ENCODE measurements at places on chromosomes 12 and 14.

GRCh38 chr12:79098530-79098929 lies 234.0 kb downstream of the SYT1 start:
- no peak for DNase-seq

- no peak for DNase-seq
Measured at GRCh38 chr12:13147688-13148484, 44.4 kb upstream of the GSG1 start.

DNA sequence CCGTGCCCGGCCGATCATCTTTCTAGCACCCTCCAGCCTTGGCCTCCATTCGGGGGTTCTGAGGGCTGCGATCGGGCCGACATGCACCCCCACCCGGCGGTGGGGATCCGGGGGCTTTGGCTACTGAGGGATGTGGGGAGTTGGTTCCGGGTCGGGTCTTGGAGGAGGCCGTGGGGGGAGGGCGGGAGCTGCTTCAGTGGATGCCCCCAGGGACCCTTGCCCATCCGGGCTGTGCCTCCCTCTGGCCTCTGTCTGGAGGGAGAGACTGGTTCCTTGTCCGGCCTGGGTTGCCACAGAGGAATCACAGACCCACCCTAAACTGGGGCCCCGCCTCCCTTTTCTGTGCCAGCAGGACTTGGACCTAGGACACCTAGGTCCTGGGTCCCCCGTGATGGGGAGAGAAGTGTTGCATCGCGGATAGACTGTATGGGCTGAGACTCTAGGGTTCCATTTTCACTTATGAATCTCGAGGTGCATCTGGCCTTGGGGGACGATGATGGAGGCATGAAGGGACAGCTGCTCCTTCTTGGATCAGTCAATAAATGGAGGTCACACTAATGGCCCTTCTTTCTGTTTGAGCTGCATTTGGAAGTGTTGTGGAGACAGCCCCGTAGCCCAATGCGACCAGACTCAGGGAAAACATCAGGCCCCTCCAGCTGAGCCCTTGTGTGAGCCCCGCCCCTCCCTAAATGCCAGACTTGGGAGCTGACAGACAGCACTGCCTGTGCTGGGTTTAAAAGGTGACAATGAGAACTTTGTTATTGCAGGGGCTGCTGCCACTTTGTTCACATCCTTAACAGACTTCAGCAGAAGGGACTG lies 577 bp downstream of the DTX3 start:
- DNase-seq = no peak

GRCh38 chr14:24959791-24960331 lies 90.1 kb downstream of the STXBP6 start:
- no peak for DNase-seq

GRCh38 chr14:51386983-51387735 lies 147.1 kb downstream of the TMX1 start:
- DNase-seq = no peak

GRCh38 chr12:51246254-51246853 lies 7.7 kb downstream of the DAZAP2 start:
- no peak for DNase-seq

DNA sequence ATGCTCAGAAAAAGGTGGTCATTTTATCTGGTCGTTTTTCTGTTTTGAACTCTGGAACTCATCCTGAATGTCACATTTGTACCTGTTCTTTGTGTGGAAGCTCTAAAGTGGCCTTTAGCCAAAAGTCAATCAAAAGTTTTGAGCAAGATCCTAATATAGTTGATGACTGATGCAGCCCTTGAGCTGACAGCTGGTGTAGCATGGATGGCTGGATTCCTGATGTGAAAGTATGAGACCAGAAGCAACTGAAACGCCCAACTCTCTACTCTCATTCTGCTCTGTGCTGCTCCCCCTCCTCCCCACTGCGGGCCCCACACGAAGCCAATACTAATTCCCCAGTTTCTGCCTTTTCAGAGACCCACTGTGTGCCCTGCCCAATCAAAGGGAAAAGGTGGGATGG lies 10.3 kb upstream of the MYH7 start:
- no peak for DNase-seq

GRCh38 chr12:92259696-92260251 lies 114.1 kb upstream of the BTG1 start:
- DNase-seq = no peak

DNA sequence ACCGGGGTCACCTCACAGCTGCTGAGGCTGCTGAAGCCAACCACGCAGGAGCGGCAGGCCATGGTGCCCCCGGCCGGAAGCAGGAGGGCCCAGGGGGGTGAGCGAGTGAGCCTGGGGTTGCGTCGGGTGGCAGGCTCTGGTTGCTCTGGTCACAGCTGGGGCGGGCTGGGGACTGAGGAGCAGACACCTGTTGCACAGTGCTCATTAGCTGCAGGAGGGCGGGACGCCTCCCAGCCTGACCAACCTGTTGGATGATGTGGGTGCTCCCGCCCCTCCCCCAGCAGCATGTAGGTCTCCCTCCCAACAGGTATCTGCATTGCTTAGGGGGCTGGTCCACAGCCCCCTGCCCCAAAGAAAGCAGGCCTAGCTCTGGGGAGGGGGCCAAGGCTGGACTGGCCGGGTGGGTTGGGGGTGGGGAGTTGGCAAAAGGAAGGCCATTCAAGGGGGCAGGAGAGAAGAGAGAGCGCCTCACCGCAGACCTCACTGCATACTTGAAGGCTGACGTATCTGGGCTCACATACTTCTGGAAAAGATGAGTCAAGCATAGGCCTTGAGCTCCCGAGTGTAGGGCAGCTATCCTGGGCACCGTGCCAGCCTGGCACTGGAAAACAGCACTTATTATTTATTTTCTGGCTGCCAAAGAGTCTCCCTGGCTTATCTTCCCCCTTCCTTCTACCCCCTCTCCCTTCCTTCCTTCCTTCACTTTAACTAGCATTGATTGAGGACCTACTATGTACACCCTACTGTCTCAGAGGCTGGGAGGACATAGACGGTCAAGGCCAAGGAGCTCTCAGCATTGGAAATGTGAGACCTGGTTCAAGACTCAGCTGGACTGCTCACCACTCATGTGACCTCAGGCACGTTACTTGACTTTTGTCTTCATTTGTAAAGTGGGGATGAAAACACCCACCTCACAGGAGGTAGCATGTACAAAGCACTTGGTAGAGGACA lies at the start of gene KRT80:
TSS of gene KRT80 (minus strand) at position 174 of the 951 bp plus-strand sequence. CDS start at position 62, 112 bp downstream.
- no peak for DNase-seq

- DNase-seq = no peak
Measured at GRCh38 chr14:95069547-95069946, 87.8 kb downstream of the DICER1 start.

- no peak for DNase-seq
Measured at GRCh38 chr12:29073631-29074239, 75.3 kb upstream of the FAR2 start.

DNA sequence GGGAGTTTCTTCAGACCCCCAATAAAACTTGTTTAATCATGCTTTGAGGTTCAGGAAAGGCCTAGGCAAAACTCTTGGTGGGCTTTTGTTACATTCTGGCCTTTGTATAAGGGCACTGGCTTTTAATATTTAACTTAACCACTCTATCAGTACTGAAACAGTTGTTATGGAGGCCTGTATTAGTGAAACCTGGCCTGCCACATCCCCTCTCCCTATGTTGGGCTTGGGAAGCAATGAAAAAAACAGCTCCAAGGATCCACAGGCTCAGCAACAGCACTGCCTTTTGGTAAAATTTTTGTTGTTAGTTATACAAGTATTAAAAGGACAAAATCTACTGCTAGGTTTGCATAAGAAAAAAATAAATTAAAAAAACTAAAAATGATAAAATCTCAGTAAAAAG lies 10.7 kb downstream of the SOAT2 start:
- no peak for DNase-seq

GRCh38 chr14:74552623-74553022 lies 59.1 kb downstream of the ISCA2 start:
- DNase-seq = no peak

DNA sequence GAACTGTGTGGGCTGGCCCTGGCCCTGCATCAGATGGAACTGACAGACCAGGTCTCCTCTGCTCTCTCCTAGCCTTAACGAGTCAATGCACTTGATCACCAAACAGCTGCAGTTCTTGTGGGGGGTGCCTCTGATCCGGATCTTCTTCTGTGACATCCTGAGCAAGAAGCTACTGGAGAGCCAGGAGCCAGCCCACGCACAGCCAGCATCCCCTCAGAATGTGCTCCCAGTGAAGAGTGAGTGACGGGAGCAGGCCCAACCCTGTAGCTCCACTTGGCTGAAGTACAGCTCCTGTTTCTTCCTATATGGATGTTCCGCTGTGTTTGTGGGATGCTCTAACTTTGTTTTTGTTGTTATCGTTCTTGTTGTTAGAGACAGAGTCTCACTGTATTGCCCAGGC lies 23.9 kb downstream of the UBE3B start:
- no peak for DNase-seq

- DNase-seq = no peak
Measured at GRCh38 chr12:111645433-111645832, 40.3 kb downstream of the BRAP start.

GRCh38 chr12:43338848-43339526 lies 213.0 kb downstream of the ADAMTS20 start:
- no peak for DNase-seq

DNA sequence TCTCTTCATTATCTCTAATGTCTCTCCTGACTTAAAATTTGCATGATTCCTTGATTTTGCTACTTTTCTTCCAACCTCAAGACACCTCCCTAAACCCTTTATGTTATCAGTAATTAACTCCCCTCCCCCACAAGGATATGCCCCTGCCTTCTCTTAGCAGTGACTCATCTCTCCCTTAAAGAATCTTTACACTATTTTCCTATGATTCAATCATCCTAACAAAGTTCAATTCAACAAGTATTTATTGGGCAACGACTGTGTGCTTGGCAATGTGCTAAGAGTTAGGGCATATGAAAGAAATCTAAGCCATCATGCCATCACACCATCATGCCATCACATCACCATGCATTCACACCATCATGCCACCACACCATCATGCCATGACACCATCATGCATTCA lies 80.1 kb downstream of the ANO2 start:
- DNase-seq = no peak

GRCh38 chr12:130645751-130646150 lies 70.3 kb downstream of the RIMBP2 start:
- no peak for DNase-seq

GRCh38 chr12:108237272-108237671 lies 101.8 kb downstream of the CMKLR1 start:
- no peak for DNase-seq

- no peak for DNase-seq
Measured at GRCh38 chr14:59268011-59268410, 79.5 kb downstream of the DAAM1 start.

GRCh38 chr12:6062757-6063735 lies 61.4 kb downstream of the VWF start:
- DNase-seq = peak; percentile 46

GRCh38 chr12:24252602-24253001 lies 303.1 kb upstream of the SOX5 start:
- no peak for DNase-seq

DNA sequence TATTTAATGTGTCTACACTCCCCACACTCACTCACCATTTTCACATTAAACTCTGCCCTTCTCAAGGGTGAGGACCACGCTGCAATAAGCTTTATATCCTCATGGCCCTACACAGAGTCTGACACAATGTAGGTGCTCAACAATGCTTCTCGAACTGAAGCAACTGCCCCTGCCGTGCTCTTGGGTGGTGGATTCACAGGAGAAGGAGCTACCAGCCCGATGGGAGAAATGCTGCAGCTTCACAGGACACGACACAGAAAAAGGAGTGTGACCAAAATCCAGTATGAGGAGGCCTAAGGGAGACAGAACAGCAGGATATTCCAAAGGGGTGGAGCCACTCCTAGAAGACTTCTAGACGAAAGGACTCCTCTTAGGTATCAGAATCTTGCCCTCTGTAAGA lies 6.5 kb upstream of the KRT3 start:
- DNase-seq = no peak

DNA sequence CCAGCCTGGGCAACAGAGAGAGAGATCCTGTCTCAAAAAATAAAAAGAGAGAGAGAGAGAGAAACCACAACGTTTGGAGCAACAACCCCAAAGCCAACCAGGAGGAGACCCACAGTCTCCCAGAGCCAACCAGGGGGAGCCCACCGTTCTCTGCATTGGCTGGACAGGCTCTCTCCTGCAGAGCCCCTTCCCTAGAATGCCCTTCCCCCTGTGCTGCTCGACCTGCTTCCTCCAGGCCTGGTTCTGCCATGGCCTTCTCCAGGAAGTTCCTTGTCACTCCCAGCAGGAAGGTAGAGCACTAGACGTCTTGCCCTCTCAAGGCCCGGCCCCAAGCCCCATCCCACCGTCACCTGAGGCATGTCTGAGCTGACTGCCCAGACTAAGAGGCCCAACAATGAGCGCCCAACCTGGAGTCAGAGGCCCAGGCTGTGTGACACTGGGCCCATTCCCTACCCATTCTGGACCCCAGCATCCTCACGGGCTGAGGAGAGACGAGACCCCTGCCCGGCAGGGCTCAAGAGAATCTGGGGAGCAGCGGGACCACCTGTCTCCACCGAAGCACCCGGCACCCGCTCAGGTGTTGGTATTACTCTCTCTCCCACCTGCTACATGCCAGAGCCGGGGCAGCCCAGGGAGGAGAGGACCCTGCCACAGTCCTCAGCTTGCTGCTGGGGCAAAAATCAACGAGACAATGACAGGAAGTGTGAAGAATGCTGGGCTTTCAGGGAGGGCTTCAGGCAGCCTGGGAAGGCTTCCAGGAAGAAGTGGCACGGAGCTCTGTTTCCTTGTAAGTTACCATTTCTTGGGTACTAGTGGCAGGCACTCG lies 61.2 kb downstream of the DIO3 start:
- no peak for DNase-seq

DNA sequence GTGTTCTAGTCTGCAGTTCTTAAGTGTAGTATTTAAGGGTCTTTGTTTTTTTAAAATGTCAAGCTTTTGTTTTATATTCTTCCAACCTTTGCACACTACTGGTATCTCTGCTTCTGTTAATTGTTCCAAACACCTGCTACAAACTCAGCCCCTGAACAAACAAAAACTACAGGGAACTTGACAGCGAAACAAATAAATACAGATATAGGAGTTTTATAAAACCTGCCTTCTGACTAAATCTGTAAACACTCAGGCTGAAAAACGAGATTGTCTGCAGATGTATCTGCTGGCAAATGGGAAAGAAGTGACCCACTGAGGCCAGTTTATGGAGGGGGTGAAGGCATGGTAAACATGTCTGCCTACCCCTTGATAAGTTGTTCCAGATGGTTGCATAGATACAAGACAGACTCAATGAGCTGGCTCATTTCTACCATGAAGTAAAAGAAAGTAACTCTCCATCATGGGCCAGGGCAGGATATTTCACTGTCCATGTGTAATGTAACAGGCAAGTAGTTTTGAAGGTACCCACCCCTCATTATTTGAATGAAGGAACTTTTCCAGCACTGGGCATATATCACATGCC lies 75.6 kb downstream of the LMO3 start:
- no peak for DNase-seq

Measured in activated T-cell treated with anti-CD3 and anti-CD28 coated beads for 4 hours (primary cell).